ENCODE measurements at places on chromosomes 7 and 10.

GRCh38 chr10:3372281-3372680 lies 199.7 kb upstream of the PITRM1 start:
- DNase-seq = no peak

GRCh38 chr10:69088471-69088769 lies 517 bp downstream of the SRGN start:
- DNase-seq = no peak

DNA sequence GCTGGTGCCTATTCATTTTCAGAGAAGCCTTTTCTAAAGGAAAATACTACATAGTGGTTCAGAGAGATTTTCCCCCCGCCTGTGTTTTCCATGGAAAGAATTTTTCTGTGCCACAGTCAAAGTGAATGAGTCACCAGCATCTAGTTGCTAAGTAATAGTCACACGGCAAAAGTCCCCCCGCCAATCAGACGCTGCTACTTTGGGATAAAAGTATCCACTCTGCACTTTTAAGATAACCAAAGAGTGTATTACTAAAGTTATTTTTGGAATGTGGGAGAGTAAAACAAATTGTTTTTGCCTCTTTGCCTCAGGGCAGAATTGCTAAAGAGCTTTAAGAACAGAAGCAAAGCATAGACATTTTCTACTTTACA lies 23.5 kb downstream of the ABLIM1 start:
- DNase-seq = no peak

DNA sequence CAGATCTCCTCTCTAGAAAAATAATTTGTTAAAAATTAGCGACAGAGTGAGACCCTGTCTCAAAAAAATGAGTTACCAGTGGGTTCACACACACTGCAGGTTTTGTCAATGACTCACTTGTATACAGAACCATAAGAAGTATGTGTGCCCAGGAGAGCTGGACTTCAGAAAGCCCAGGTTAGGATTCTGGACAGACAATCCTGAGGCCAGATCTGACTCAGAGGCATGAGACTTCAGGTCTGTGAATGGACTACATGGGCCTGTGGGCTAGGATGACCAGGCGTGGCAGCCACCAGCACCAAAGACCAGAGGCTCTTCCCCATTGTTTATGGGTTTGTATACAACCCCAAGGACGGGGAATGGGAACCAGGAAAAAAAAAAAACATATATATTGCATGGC lies 9.3 kb upstream of the ZNF438 start:
- DNase-seq = no peak

DNA sequence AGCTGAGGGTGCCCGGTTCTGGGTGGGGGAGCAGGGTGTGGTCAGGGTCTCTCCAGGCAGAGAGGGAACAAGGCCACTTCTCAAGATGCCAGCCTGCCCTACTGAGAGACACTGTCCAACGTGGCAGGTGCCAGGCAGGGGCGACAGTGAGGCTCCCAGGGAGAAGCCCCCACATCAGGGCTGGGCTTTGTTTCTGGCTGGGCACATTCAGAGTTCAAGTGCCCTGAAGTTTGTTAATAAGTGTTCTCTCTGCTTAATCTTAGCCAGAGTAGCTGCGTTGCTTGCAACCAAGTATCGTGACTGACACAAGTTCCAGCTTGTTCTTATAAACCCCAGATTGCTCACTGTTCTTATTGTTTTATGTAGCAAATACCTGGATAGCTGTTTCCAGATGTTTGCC lies 21.8 kb downstream of the FOXL3 start:
- no peak for DNase-seq

- no peak for DNase-seq
Observed at GRCh38 chr7:43522406-43523156, 60.3 kb upstream of the STK17A start.
